ENCODE measurements at places on chromosomes 2 and 18. TPM values are rescaled to one million over a fixed set of nuclear protein-coding genes. Genes with fewer than 3 reads are reported as not detected.

GRCh38 chr2:207483477-207483876, 46.3 kb upstream of the CREB1 start:
- no peaks in the 10 kb centered on the region for H3K4me1 ChIP-seq
- DNase-seq: no peak
- no peaks in the 10 kb centered on the region for H3K27me3 ChIP-seq
- no peak overlapping the region for H3K4me3 ChIP-seq
- no peaks in the 10 kb centered on the region for H3K36me3 ChIP-seq
- H3K27ac ChIP-seq: no peak overlapping the region

DNA sequence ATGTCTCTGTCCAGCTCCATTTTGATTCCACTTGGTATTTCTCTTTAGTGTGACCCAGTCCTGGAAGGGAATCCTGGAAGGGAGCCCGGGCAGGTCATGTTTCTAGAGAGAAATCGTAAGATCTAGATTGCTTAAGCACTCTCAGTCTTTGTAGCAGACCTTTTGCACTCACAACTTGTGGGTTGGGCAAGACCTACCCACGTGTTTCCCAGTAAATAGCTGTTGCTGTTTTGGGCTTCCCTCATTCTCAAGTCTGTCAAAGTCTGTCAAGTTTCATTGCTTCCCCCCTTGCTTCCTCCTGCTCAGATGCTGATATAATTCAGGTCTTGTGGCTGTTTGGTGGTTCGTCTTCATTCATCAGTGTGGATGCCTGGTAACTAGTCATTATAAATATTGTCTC, 17.4 kb upstream of the NEMP2 start:
- no peaks in the 10 kb centered on the region for H3K4me1 ChIP-seq
- no peak overlapping the region for H3K4me3 ChIP-seq
- no peaks in the 10 kb centered on the region for H3K36me3 ChIP-seq
- no peaks in the 10 kb centered on the region for H3K27me3 ChIP-seq
- DNase-seq: no peak
- H3K27ac ChIP-seq: no peak overlapping the region

The SPHKAP gene
- 0.10 TPM for polyA plus RNA-seq

DNA sequence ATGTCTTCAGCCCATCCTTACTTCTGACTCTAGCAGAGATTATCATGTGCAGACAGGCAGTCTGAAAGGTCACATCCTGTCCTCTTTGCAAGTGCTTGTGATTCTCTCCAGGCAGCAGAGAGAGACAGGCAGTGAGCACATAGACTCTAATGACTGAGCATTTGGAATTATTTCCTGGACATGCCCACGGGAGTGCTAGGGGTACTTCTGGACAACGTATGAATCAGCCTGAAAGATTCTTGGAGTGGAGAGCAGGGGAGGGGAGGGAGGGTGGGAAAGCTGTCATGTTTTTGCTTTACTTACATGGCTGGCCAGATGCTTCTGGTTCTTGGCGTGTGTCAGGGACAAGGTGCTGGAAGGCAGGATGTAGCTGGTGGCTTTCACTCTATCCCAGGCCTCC, 150.6 kb downstream of the RIF1 start:
- H3K4me1 ChIP-seq: no peaks in the 10 kb centered on the region
- DNase-seq: no peak
- no peaks in the 10 kb centered on the region for H3K36me3 ChIP-seq

The COLEC12 gene
- polyA plus RNA-seq: 5.4 TPM

The FOXI3 gene
- polyA plus RNA-seq: not detected

GRCh38 chr2:85730686-85731230, 23.0 kb upstream of the ATOH8 start:
- no peaks in the 10 kb centered on the region for H3K4me1 ChIP-seq
- no peak for DNase-seq
- H3K4me3 ChIP-seq: no peak overlapping the region
- peaks cover 16% of the 10 kb centered on the region for H3K27me3 ChIP-seq
- no peak overlapping the region for H3K27ac ChIP-seq

The DYNAP gene
- not detected for polyA plus RNA-seq

- no peak overlapping the region for H3K4me3 ChIP-seq
- H3K27me3 ChIP-seq: no peaks in the 10 kb centered on the region
Observed at GRCh38 chr18:2368102-2368501, 203.2 kb downstream of the METTL4 start.

DNA sequence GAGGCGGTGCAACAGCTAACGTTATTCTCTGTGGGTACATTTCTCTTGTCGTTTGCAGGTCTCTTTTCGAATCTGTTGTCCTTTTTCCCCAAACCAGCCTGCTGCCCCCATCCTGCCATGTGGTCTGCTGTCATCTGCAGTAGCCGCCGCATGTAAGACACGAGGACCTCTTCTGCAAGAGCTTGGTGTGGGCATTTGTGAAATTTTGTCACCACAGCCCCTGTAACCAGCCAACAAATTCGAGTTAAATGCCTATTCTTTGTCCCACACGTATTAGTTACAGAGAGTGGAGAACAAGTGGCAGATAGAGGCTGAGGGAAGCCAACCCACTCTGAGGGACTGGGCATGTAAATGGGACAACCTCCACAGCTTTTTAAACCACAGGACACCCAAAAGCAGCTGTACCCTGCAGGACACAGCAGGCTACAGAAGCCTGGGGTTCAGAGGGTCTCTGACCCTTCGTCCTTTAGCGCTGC, 35.0 kb downstream of the ITGA6 start:
- DNase-seq: no peak
- no peak overlapping the region for H3K4me3 ChIP-seq
- peaks cover 42% of the 10 kb centered on the region for H3K4me1 ChIP-seq
- no peaks in the 10 kb centered on the region for H3K27me3 ChIP-seq
- peaks cover 12% of the 10 kb centered on the region for H3K36me3 ChIP-seq

DNA sequence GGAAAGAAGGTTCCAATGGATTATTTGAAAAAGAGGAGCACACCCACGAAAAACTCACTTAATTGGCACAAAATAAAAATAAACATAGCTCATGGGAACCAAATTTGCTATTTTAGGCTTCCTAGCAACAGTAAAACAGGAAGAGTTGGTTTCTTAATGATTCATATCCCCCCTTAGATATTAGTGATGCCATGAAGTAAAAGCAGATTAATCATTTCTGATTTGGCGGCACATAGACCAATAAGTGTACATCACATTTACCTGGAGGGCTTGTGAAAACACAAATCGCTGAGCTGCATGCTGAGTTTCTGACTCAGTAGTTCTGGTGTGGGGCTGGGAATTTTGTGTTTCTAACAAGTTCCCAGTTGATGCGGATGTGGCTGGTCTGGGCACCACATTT, 260.4 kb downstream of the SLC4A3 start:
- H3K27me3 ChIP-seq: no peaks in the 10 kb centered on the region
- no peaks in the 10 kb centered on the region for H3K36me3 ChIP-seq
- H3K4me1 ChIP-seq: no peaks in the 10 kb centered on the region

DNA sequence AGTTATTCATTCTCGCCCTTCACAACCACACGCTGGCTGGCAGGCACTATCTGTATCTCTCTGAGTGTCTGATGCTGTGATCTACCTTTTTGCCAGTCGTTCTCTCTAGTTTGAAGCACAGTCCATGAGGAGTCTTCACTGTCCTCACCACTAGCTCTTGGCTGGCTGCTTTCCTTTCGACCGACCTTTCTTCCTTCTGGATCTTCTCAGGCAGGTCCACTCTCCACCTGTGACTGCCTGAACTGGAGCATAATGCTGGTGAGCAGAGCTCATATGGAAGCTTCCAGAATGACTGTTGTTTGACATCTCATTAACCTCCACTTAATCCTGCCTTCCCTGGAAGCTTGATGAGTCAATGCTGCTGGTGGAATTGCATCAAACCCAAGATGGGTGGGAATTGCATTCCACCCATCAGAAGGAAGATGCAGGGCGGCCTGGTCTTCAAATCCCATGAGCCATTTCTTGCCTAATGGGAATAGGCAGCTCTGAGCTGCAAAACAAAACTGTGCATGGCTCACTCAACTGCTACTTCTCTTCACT, 283.5 kb upstream of the HDAC4 start:
- H3K36me3 ChIP-seq: no peaks in the 10 kb centered on the region
- H3K4me1 ChIP-seq: no peaks in the 10 kb centered on the region
- H3K27ac ChIP-seq: no peak overlapping the region
- H3K4me3 ChIP-seq: no peak overlapping the region
- H3K27me3 ChIP-seq: no peaks in the 10 kb centered on the region
- no peak for DNase-seq

DNA sequence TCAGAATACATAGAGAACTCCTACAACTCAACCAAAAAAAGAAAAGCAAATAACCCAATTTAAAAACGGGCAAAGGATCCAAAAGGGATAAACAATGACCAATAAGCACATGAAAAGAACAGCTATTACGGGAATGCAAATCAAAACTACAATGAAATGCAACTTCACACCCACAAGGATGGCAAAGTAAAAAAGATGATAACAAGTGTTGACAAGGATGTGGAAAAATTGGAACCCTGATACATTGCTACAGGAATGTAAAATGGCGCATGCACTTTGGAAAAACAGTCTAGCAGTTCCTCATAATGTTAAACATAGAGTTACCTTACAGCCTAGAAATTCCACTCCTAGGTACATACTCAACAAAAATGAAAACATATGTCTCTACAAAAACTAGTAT, 4.7 kb downstream of the EXOC6B start:
- DNase-seq: no peak
- H3K27ac ChIP-seq: no peak overlapping the region
- peaks cover 3% of the 10 kb centered on the region for H3K4me1 ChIP-seq

The DHRS9 gene
- 1.1 TPM for polyA plus RNA-seq

DNA sequence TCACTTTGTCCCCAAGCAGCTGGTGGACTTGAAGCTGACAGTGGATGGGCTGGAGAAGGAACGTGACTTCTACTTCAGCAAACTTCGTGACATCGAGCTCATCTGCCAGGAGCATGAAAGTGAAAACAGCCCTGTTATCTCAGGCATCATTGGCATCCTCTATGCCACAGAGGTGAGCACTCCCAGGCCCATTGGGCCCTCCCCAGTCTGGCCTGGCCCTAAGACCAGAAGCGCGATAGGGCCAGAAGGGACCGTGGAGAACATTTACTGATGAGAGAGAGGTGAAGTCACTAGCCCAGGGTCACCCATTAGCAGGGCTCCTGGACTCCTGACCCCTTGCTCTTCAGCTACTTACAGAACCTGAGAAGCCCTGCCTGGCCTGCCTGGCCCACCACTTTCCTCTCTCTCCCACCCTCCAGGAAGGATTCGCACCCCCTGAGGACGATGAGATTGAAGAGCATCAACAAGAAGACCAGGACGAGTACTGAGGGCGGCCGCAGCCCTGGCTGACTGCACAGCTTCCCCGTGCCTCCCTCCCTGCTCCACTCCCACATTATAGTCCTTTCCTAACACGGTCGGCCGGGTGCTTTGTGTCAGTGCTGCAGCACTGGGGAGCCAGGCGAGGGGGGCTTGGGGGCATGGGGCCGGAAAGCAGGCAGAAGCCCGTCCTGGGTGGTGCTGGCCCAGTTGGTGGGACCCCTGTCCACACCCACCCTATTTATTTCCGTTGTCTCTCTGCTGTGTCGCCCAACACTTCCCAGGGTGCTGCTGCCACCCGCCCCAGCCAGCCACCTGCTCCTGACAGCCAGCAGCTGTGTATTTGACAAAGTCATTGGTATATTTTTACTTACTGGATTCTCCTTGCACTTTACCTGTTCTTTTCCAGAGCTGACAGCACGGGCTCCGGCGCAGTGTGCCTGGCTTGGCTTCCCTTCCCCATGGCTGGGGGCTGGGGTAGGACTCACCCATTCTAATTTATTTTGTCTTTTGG, 6.6 kb upstream of the TMEM214 start:
- no peaks in the 10 kb centered on the region for H3K27me3 ChIP-seq
- H3K4me3 ChIP-seq: no peak overlapping the region
- no peak overlapping the region for H3K27ac ChIP-seq
- H3K4me1 ChIP-seq: peaks cover 4% of the 10 kb centered on the region

DNA sequence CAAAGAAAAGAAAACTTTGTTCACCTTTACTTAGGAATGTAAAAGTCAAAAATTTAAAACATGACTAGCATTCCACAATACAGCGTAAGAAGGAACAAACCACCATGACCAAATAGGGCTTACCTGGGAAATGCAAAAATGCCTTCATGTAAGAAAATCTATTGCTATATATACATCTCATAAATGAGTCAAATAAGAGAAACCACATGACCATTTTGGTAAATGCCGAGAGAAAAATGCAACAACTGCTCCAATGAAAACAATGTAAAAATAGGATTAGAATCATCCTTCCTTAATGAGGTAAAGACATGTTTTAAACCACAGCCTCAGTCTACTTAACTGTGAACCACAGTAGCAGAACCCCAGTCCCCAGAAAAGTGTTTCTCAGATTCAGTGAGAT, 49.4 kb downstream of the TGOLN2 start:
- no peak overlapping the region for H3K27ac ChIP-seq
- DNase-seq: no peak
- H3K27me3 ChIP-seq: peaks cover 1% of the 10 kb centered on the region
- H3K4me1 ChIP-seq: no peaks in the 10 kb centered on the region
- H3K36me3 ChIP-seq: no peaks in the 10 kb centered on the region

DNA sequence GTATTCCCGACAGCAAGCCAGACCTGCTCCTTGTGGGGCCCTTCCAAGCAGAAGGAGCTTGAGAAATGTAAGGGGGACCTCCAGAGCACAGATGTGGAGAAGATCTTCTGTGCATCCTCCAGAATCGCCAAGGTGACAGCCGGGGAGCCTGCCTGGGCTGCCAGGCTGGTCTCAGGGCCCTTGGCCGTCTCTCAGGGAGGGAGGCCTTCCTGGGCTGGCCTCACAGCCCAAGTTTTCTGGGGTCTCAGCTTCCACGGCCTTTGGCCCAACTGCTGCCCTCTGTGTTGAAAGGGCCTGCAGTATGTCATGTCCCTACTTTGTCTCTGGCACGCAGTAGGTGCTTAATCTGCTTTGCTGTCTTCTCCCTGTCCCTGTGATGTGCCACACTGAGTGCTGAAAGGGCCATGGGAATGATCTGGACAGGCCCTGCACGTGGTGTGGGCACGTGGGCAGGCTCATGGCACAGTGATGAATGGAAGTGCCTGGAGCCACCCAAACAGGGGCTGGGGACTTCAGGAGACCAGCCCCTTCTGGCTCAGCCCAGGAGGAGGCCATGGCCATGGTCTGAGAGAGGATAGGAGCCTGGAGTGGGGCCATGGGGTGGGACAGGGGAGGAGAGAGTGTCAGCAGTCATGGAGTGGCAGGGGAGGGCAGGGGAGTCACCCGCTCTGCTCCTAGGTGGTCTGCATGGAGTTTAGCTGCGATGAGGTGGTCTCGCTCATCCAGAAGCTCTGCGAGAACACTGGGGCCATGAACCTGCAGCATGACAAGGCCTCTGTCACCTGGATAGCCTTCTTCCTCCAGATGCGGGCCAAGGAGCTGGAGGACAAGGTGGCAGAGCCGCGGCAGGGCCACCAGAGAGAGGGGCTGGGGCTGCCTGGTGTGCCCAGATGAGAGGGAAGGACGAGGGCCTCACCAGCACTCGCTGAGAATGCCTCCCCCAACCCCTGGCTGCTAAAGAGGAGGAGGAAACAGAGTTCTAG, 35.4 kb downstream of the HJURP start:
- H3K36me3 ChIP-seq: no peaks in the 10 kb centered on the region
- no peak overlapping the region for H3K27ac ChIP-seq
- H3K27me3 ChIP-seq: no peaks in the 10 kb centered on the region
- no peak overlapping the region for H3K4me3 ChIP-seq

The LTBP1 gene
- 12.1 TPM for polyA plus RNA-seq

GRCh38 chr18:36078751-36079529, 11.6 kb upstream of the RPRD1A start:
- no peak for DNase-seq
- H3K27ac ChIP-seq: no peak overlapping the region
- no peaks in the 10 kb centered on the region for H3K4me1 ChIP-seq
- no peak overlapping the region for H3K4me3 ChIP-seq
- no peaks in the 10 kb centered on the region for H3K36me3 ChIP-seq
- H3K27me3 ChIP-seq: peaks cover 3% of the 10 kb centered on the region

The COX5B gene
- polyA plus RNA-seq: 213 TPM

Measured in small intestine (tissue), 16 donors.